Lower leg skin (tissue), 4 donors: ENCODE measurements at places on chromosomes 4 and X. TPM values are rescaled to one million over a fixed set of nuclear protein-coding genes. Genes with fewer than 3 reads are reported as not detected.

DNA sequence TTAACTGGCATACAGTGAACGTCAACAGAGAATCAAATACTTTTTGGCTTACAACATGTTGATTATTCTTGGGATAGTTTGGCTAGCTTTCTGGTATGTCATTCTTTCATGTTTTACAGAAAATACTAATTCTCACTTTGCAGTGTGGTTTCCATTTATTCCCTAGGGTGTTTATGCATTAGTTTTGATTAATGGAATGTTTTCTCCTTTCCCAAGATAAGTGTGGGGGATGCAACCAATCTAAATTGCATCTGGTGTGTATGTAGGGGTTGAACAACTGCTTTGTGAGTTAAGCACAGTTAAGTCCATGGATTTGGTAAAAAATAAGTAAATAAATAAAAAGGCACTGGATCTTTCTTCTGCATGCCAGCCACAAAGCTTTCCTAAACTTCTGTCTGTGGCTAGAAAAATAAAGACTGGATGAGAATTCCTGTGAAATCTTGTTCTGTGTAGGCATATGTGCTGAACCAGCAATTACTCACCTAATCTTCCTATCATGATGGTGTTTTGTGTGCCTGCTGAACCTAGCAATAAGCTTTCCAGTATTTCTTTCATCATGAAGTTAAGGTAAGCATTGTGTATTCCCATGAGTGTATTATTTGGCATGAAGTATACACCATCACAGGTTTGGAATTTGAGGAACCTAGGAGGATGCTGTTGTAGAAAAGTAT is 50.6 kb upstream of the TENM3 start:
- DNase-seq: no peak

- no peak for DNase-seq
Measured at GRCh38 chr4:143531380-143531779, 17.9 kb downstream of the SMARCA5 start.

GRCh38 chr4:61750810-61751209 is 550.7 kb downstream of the ADGRL3 start:
- DNase-seq: no peak

DNA sequence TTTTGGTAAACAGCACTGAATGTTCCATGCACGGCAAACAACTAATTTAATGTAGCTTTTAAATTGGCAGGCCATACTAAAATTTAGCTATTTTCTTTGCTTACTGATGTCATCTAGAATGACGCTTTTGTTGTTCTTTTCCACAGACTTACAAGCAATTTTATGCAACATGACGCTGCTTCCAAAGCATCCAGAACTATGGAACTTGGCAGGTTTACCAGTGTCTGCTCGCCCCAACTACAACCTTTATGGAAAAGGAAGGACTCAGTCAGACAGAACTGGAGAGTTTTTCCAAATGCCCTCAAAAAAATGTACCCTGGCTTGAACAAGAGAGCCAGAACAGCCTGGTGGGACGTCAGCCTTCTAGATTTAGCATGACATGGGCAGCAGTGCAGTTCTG is 58.7 kb downstream of the ANOS1 start:
- DNase-seq: no peak

DNA sequence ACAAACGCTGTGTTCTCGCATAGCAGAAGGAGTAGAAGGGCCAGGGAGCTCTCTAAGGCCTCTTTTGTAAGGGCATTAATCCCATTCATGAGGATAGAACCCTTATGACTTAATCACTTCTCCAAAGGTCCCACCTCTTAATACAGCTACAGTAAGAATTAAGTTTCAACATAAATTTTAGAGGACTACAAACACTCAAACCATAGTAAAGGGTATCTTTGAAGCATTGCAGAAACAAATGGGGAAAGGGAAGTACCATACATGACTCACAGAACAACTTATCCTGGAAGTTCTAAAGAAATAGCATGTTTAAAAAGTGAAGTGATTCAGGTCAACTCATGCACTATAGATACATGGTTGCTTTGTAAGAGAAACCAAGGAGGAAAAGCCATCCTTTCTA is 680.8 kb downstream of the RPA4 start:
- no peak for DNase-seq

DNA sequence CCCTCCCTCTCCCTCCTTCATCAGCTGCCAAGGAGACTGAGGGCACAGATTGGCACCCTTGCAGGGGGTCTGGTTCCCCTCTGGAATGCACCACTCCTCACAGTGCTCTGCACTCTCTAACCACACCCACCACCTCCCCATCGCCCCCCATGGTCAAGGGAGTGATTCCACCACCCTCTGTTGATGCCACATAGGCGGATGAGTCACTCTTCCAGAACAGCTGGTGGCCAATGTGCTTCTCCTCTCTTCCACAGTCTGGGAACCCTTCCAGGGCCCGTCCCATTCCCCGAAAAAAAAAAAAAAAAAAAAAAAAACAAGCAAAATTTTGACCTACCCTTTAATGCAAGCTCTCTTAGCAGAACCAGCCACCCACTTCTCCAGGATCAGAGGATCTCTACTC is 341.3 kb upstream of the KLF3 start:
- DNase-seq: no peak

Gene DCAF8L2
- not detected for total RNA-seq

Gene NWD2
- 2.8 TPM for total RNA-seq

Gene RHOXF2
- not detected for total RNA-seq
